HTR-8/SVneo (cell line): ENCODE measurements at places on chromosomes 2 and 18.

GRCh38 chr2:136104977-136105376 is 13.0 kb downstream of the CXCR4 start:
- DNase-seq, result no peak

DNA sequence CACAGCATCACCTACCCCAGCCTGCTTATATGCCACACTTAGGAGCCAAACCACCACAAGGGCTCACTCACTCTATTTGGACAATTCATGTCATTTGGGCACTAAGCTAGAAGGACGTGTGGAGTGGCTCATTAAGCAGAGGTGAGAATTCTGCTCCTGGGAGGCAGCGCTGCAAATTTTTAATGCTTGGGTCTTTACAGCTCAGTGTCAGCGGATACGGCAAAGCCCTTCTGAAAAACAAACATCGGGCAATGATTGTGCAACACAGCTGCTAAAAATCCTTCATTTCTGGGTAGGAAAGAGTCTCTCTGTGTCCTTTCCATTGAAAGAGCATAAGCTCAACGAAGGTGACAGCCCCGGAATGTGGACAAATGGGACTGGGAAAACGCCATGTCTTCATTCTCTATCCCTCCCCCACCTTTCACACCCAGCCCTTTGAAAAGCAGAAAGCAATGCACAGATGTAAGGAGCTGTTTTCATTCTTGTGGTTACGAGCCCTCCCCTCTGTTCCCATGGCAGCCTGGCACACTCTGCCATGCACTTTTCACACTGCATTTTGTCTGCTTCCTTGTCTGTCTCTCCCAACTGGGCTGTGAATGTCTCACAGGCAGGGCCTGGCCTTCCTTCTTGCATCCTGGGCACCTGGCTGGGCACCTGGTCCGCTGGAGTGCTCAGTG is 16.0 kb downstream of the TMEM177 start:
- DNase-seq, result peak; percentile 23

DNA sequence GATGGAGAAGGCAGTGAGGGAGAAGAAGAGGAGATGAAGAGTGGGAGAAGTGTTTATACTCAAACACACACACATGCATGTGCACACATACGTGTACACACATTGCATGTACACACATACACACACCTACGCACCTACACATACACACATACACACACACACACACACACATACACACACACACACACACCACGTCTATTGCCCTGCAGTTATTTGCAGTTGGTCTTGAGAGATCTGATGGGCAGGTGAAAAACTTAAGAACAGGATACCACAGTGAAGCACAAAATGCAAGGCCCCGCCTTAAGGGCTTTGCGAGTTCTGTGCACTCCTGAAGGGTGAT is 190.2 kb downstream of the MYCN start:
- no peak for DNase-seq

DNA sequence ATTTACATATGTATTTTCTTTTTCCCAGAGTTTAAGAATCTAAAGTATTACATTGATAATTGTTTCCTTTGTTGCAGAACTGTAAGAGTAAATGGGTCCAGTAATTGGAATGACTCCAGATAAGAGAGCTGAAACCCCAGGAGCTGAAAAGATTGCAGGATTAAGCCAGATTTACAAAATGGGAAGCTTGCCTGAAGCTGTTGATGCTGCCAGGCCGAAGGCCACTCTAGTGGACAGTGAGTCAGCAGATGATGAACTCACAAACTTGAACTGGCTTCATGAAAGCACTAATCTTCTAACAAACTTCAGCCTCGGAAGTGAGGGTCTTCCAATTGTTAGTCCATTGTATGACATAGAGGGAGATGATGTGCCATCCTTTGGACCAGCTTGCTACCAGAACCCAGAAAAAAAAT is 183.8 kb upstream of the STON1 start:
- peak; percentile 42 for DNase-seq

DNA sequence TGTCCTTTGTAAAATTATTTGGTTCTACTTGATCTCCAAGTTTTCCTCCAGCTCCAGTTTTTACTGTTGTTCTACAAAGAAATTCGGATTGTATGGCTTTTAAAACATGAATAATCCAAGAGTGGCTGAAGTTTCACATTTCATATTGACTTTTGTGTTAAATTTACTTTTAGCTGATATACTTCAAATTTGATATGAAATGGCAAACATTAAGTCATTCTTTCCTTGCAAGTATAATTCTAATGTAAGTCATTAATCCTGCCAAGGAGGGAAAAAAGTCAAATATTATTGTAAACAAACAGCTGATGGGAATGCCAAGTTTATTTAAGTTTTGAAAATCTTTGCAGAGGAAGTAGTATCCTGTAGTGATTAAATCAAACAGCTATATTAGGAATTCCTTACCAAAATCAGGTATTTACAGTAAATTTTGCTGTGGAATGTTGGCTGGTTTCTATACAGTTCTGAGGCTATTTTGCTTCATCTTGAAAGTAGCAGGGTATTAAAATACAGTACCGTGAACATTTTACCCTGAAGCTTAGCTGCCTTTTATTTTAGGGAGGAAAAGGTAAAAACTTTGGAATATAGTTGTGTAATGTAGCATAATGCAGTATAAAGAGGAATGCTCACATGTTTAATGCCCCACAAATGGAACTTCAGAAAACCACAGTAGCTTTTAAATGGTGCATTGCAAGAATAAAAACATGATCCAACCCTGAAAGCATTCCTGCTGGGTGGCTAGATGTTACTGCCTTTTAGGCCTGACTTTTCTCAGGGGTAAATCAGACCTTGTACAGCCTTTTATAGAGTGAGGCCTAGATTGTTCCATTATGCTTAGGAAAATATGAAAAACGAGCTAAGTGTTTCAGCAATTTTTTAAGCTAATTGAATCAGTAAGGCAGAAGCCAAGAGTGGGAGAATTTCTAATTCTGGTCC is 62.7 kb upstream of the NT5C1B start:
- no peak for DNase-seq

- no peak for DNase-seq
These were observed 134.1 kb upstream of the EPAS1 start for GRCh38 chr2:46163098-46163430.

GRCh38 chr18:74239567-74239966 is 52.2 kb downstream of the CYB5A start:
- no peak for DNase-seq

GRCh38 chr18:9869715-9870430 is 15.9 kb upstream of the TXNDC2 start:
- DNase-seq, result peak; percentile 56
